ENCODE measurements at places on chromosomes 16 and 17.

DNA sequence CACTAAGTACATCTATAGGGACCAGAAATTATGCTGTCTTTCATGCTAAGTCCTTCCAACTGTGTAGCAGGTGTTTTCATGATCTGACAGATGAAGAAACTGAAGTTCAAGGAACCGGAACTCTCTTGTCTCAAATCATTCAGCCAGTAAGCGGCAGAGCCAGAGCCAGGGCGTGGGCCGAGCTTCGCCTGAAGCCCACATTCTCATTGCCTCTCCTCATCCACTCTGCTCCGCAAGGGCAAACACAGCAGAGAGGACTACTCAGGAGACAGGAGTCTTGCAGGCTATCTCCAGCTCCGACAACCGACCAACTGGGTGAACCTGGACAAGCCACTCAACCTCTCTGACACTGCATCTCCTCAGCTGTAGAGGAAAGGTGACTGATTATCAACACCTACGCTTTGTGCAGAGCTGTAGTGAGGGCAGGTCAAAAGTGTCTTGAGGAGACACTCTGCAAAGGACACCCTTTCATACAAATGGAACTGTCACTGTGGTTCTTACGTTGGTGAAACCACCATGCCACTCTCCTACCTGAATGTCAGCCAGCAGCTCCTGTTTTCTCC is 72.9 kb downstream of the CYTH1 start:
- DNase-seq, result peak; percentile 44

DNA sequence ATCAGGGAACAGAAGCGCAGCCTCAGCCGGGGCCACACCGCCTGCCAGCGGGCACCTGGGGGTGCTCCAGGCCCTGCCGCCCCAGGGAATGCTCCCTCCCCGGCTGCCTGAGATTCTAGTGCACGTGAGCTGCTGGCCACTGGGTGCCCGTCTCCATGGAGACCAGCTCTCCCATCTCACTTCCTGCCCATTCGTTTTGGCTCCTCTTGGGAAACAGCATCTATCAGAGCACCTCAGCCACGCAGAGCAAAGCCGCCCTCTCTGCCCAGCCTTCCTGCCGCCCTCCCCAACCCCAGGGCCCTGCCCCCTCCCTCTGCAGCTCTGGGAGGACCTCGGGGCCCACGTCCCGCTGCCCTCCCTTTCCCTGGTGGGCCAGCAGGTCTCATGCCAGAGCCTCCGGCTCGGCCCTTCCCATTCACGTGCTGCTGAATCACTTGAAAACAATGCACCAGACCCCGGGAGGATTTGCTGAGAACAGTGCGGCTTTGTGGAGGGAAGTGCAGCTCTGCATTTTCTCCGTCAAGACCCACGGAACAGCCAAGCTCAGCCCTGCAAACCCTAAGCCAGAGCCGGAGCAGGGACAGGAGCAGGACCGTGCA is 19.4 kb downstream of the CEP295NL start:
- DNase-seq, result no peak

DNA sequence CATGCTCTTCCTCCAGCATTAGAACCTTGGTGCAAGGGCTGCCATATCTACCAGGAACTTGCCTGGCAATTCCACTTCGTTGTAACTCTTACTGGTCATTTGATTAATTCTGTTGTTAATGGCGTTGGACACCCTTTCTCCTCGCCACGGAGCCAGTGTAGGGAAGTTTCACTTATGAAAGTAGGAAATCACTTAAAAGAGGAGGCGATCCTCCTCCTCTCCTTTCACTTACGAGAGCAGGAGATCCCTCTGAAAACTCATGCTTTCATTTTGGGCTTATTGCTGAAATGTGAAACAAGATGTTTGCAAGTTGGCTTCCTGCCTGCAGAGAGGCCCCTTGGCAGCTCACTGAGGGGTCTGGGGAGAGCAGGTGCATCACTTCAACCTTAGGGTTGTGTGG is 226.0 kb downstream of the SNX29 start:
- no peak for DNase-seq

- DNase-seq, result no peak
Observed at GRCh38 chr17:51079049-51079448, 41.6 kb downstream of the SPAG9 start.

- no peak for DNase-seq
Observed at GRCh38 chr17:28372203-28372944, 880 bp downstream of the SARM1 start.

DNA sequence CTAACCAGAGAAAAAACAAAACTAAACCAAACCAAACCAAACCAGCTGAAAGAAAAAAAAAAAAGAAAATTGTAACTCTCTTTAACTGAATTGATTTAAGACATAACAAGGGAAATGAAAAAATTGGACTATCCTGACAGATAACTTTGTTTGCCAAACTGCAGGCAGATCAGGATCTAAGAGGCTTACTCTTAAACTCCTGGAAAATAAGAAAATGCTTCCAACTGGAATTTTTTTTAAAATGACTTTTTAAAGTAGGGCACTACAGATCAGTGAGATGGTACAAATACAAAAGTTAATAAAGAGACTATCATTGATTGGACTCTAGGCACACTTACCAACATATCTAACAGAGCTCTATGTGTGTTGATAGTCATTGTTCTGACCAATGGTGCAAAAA is 125.5 kb upstream of the KCNJ16 start:
- DNase-seq, result no peak

- DNase-seq, result no peak
Observed at GRCh38 chr16:79712276-79712675, 111.7 kb upstream of the MAF start.

- no peak for DNase-seq
Observed at GRCh38 chr16:81816793-81817210, 37.7 kb downstream of the PLCG2 start.

GRCh38 chr16:11636172-11636721 is 32.0 kb upstream of the SNN start:
- no peak for DNase-seq

GRCh38 chr16:68031951-68032350 is 8.9 kb downstream of the DUS2 start:
- DNase-seq, result peak; percentile 24

DNA sequence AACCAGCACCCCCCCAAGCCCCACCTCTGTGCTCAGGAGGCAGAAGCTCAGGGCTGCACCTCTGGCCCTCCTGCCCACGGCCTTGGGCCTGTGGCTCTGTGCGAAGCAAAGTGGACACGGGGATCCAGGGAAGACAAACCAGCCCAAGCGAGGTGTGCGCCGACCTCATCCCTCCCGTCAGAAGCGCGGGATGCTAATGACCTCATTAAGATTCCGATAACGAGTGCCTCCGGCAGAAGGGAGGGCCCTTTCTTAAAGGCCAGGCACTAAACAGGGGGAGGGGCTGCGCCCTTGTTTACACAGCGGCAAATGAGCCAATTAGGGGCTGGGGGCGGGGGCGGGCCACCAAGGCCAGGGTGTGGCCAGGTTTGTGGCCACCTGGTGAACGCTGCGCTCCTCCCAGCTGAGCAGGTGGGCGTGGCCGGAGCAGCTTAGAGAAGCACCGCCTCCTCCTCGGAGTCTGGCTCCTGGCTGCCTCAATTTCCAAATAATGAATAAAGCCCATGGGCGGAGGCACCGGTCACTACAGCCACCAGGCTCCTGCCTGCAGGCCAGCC is 3.2 kb downstream of the CBX4 start:
- DNase-seq, result no peak

- DNase-seq, result no peak
Observed at GRCh38 chr17:54749157-54749556, 151.5 kb upstream of the TOM1L1 start.

- DNase-seq, result no peak
Observed at GRCh38 chr16:7398536-7398935, 65.9 kb downstream of the RBFOX1 start.

DNA sequence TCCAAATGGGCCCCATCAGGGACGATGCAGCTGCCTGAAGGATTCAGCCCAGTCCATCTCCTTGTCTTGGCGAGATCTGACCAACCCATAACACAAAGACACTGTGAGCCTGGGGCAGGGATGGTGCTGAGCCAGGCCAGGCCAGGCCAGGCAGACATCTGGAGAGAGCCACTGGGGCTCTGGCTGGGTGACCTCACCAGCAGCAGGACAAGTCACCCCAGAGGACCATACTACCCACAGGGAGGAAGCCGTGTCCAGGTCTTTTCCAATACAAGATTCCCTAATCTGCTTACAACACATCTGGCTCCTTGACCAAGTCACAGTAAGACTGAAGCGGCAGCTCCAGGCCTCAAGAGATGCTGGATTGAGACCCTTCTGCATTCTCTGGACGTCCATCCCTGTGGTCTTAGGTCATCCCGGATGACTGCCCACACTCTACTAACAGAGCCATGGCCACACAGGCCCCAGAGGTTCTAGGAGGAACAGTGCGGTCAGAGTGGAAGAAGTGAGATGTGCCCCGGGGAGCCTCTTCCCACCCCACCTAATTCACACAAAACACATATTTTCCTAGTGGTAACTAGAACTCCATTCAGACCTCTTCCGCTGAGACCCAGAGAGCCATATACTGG is 81.8 kb upstream of the RCVRN start:
- DNase-seq, result no peak

DNA sequence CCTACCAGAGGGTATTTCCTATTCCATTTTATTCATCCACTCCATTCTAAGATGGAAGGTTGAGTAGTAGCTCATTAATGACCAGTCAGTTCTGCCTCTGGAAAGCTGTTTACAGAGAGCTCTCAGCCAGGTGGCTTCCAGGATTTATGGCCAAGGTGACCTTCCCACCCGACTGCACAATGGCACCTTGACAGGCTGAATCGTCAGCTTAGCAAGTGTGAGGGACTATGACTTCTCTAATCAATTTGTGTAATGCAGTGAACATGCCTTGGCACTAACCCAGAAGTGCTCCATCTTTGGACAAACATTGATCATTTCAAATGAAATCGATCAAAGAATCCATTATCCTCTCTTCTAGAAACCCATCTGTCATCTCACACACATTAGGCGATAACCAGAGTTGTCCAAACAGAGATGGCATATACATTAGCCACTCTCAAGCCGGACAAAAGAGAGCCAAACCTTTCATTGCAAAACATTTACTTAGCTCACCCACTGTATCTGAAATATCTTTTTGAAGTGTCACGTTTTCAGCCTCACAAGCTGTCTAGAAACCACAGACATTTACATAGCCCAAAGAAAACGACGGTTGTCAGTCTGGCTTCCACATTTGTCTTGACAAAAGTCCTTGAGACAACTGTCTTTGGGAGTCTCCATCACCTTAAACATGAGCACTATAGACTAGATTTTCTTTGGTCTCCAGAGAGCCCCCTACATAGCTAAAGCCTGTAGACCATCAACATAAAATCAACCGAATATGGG is 35.6 kb downstream of the CLEC3A start:
- no peak for DNase-seq

DNA sequence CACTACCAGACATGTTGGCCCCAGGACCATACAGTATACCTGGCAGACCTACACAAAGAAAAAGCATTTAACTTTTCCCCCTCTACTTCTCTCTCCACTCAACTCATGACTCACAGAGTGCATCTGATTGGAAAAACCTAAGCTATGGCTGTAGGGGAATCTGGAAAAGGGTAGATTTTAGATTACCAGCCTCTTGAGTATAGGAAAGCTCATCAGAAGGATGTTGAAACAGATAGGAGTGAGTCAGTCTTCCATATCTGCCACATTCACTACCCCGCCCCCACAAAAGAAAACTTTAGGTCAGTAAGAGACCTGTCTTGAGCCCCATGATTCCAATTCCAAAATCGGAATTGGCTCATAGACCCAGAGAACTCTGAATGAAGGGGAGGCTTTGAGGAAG is 12.3 kb downstream of the KRT9 start:
- DNase-seq, result no peak

DNA sequence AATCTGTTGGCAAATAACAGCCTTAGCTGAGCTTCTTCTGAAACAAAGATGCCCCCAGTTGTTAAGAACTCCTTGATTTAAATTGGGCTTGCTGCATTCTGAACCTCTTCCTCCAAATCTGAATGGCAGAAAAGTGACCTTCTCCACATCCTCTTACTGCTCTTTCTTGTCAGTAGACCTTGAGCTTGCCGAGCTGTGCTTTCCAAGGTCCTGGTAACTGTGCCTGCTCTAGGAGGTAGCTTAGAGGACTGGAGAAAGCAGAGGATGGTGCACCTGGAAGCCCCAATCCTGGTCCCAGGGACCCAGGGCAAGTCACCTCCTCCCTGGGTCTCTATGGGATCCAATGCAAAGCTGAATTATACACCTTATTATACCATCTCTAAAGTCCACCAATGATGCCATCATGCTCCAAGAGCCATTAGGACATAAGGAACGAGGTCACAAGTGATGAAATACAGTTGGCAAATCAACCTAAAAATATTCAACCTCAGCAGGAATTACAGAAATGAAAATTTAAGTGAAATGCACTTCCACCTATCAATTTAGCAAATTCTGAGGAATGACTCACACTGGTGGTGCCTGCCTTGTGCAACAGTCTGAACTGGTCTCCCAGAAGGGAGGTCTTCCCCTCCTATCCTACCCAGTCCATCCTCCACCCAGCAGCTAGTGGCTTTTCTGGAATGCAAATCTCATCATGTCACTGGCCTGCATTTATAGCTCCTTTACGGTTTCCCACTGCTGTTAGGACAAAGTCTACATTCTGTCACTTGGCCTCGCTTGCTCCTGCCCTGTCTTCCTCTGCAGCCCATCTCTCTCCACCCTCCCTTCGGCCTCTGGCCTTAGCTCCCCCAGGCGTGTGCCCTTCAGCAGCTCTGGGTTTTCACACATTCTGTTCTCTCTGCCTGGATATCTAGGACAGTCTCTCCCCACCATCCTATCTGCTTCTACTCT is 36.6 kb downstream of the TOM1L2 start:
- DNase-seq, result no peak

GRCh38 chr17:34386697-34387550 is 23.9 kb upstream of the CCL1 start:
- peak; percentile 23 for DNase-seq

DNA sequence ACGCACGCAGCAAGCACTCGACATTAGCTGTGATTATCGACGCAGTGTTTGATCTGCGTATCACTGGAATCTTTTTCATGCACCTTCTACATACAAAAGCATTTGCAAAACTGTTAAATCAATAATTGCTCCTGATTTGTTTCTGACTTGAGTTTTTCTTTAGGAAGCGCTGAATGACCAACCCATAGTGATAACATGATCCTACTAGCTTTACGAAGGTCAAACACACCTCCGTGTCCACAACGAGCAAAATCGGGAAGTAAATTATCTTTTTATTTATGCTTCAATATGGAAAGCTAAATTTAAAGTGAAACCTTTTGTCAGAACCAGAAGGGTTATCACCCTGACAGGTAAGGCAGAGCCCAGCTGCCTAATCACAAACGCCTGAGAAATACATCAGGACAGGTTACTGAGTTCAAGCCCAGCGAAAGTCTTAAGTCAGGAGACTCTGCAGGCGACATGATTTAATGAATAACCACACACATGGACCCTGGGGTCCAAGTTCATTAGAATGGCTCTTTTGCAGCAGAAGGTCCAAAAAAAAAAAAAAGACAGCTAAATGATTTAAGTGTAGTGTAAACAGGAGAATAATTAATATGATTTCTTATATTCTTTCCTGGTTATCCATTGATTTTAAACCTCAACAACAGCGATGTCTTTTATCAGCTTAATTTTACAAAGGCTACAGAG is 104.2 kb downstream of the ADCY9 start:
- DNase-seq, result no peak
